ENCODE measurements at places on chromosomes 3 and 15.

DNA sequence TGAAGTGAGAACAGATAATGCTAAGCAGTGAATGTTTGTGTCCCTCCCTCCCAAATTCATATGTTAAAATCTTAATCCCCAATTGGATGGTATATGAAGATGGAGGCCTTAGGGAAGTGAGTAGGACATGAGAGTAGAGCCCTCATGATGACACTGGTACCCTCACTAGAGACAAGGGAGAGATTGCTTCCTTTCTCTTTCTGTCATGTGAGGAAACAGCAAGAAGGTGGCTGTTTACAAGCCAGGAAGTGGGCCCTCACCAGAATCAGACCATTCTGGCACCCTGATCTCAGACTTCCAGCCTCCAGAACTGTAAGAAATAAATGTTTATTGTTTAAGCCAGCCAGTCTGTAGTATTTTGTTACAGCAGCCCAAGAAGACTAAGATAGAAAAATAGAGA, 209.5 kb downstream of the SATB1 start:
- no peak for DNase-seq

GRCh38 chr15:68337826-68338225, 60.3 kb downstream of the FEM1B start:
- DNase-seq = no peak

DNA sequence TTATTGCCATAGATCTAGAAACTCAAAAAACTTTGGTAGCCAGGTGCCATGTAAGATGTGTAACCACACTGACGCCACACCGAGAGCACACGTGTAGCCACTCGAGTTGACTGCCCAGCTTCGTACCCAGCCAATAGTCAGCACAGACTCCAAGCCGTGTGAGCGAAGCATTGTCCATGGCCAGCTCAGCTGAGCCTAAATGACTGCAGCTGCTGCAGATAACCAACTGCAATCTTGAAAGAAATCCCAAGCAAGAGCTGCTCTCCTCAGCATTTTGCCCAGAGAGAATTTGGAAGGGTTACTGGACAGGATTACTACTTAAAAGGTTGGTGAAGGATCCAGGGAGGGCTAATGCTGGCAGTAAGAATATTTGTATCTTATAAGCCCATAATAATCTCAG, 193.0 kb upstream of the THRB start:
- no peak for DNase-seq

- no peak for DNase-seq
Measured at GRCh38 chr3:24161841-24162240, 216.8 kb downstream of the NR1D2 start.

DNA sequence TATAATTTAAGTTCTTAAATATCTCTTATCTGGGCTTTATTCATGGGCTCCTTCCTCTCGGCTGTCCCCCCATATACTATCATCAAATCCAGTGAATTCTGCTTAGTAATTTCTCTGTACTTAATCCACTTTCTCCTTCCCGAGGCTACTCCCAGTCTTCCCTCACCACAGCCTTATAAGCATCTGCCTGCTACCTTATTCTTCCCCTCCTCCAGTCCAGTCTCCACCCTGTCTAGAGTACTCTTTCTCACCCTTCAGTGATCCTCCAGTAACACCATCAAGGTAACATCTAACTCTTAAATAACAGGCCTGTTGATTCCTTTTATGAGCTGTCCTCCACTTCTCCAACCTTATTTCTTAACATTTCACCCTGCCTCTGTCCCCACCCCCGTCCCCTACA, 65.8 kb downstream of the NEO1 start:
- DNase-seq = no peak

DNA sequence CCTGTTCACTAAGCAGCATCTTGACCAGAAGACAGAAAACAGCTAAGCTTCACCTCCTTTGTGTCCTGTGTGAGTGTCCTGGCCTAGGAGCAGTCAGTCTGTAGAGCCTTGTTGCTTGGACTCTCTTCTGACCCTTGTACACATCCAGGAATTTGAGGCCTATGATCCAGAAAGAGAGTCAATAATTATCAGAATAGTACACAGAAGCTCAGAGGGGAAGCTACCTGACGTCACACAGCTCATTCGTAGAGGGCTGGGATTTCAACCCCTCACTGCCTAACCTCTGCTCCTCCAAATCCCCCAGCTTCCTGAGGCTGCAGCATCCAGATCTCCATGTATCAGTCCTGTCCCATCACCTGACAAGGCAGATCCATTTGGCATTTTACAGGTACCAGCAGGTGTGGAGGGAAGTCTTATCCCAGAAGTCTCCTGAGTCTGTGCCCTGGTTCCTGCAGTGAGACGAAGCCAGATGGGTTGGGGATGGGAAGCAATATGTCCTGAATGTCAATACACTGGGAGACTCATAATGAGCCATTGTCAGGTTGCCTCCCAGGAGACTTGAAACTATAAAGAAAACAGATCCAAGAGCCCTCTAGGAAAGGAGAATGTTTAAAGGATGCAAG, 203.1 kb downstream of the MINAR1 start:
- DNase-seq = no peak

DNA sequence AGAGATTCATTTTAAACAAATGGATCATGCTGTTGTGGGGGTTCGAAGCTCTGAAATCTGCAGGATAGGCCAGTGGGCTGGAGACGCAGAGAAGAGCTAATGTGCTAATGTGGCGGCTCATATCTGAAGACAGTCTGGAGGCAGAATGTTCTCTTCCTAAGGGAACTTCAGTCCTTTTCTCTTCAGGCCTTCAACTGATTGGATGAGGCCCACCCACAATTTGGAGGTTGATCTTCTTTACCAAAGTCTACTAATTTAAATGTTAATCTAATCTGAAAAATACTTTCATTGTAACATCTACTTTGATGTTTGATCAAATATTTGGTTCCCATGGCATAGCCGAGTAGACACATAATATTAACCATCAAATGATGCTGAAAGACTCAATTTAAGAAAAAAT, 940.2 kb downstream of the ROBO1 start:
- no peak for DNase-seq

DNA sequence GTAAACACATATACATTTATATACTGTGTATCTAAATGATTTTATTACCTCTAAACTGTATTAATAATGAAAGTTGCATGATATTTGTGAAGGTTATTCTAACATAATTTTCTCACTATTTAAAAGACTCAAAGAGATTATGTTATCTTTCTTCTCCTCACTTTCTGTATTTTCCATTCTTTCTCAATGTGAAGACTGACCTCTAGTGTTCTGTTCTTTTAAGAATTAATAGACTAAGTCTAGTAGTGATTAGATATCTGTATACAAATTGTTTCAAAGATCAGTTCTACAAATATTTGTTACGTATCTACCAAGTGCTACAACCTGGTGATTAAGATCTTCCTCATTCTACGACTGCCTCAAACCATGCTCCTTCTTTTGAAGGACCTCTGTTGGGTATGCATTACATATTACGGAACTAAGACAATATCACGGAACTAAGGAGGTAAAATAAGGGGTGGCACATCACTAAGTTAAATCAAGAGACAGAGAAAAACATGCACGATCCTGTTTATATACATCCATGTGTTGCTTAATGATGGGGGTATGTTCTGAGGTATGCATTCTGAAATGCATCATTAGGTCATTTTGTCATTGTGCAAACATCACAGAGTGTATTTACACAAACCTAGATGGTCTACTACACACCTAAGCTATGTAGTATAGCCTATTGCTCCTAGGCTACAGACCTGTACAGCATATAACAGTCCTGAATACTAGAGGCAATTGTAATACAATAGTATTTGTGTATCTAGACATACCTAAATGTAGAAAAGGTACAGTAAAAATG, 161.5 kb upstream of the KBTBD8 start:
- DNase-seq = no peak

DNA sequence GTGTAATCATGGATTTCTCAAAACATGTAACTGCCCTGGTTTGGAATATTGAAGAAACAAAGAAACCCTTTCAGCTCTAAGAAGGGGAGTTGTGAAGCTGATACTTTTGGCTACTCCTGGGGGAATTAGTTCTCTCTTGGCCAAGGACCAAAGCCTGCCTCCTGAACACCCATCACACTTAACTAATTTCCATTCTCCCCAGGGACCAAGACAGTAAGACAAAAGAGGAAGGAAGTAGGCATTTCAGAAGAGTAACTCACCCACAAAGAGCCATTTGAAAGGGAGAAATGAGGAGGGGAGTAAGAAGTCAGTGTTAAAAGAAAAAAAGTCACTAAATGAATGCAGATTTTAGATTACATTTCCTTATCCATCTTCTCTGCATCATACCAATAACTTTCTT, 328.0 kb upstream of the SOX2 start:
- DNase-seq = no peak

GRCh38 chr3:197394464-197395321, 96.3 kb upstream of the DLG1 start:
- peak; percentile 75 for DNase-seq

DNA sequence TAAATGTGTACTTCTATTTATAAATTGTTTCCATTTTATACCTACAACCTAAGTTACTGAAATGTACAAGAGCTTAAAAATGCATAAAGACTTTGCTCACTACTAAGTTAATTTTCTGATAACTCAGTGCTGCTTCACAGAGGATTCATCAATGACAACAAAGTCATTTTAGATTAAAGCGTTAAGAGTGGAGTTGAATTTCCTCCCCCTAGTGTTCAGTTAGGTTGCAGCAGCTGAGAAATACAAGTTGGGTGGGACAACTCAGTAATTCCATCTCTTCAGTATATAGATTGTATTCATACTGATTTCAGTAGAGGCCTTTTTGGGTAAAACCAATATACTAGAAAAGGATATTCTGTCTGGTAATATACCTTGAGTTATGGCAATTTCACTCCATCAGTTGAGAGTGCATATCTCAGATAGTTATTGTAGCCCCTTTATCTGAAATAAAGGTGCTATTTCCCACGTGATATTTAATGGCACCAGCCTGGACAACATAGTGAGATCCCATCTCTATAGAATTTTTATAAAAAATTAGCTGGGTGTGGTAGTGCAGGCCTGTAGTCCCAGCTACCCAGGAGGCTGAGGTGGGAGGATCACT, 6.9 kb upstream of the RPL35A start:
- no peak for DNase-seq

- no peak for DNase-seq
Measured at GRCh38 chr3:136141891-136142290, 54.2 kb downstream of the MSL2 start.

DNA sequence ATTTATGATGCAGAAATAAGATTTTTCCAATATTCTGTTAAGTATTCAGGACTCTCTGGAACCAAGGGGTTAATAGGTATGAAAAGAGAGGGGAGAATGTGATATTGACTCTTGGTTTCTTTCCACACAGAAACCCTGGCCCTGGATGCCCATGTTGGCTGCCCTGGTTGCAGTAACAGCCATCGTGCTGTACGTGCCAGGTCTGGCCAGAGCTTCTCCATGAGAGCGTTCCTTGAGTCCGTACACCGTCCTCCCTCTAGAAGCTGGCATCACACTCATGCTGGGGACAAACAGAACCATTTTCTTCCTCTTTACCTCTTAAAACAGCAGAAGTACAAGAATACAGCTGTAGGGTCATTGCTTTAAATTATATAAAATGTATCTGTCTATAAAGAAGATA, 81.1 kb upstream of the FLNB start:
- DNase-seq = no peak

DNA sequence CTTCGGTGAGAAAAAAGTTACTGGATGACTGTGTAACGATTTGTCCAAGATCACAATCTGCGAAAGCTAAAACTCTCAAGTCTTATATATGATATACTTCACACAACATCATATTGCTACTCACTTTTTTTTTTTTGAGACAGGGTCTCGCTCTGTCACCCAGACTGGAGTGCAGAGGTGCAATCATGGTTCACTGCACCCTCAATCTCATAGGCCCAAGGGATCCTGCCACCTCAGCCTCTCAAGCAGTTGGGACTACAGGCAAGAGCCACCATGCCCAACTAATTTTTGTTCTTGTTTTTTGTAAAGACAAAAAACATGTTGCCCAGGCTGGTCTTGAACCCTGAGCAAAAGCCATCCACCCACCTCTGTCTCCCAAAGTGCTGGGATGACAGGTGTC, 5.4 kb upstream of the ATP13A4 start:
- DNase-seq = no peak

GRCh38 chr15:29689287-29689986, 132.8 kb downstream of the TJP1 start:
- DNase-seq = no peak

GRCh38 chr3:36733162-36733696, 31.1 kb downstream of the DCLK3 start:
- DNase-seq = no peak

GRCh38 chr15:62564886-62565633, 400.0 kb upstream of the C2CD4B start:
- DNase-seq = no peak

DNA sequence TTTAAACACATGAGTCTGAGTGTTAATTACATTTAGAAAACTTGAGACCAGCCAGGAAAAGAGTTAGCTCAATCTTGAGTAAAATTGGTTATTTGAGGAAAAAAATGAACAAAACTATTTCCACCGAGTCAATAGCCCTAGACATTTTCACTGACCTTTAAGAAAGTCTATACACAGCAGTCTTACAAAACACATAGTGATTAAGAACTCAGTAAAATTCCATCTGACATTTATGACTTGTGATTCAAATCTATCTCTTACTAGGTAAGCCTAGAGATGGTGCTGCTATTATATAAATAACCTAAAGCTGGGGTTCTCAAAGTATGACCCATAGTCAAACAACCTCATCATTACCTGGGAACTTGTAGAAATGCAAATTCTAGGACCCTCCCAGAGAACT, 109.1 kb upstream of the COL8A1 start:
- DNase-seq = no peak

DNA sequence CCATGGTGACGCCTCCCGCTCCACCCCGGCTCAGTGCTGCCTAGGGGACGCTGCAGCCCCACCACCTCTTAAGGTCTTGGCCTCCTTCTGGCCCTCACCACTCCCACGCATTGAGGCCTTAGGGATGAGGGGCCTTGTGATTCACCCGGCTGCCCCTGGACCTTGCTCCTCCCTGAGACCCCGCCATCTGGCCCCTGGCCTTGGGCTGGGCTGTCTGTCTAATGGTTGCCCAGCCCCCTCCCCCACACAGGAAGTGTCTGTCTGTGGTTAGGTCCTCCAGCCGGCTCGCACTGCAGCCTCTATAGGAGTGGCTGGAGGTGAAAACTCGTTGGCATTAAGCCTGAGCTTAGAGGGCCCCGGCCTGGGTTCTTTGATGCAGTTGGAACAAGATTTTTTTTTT, 21.5 kb upstream of the MTHFS start:
- DNase-seq = no peak

- no peak for DNase-seq
Measured at GRCh38 chr3:158842976-158843375, 41.1 kb downstream of the MFSD1 start.

DNA sequence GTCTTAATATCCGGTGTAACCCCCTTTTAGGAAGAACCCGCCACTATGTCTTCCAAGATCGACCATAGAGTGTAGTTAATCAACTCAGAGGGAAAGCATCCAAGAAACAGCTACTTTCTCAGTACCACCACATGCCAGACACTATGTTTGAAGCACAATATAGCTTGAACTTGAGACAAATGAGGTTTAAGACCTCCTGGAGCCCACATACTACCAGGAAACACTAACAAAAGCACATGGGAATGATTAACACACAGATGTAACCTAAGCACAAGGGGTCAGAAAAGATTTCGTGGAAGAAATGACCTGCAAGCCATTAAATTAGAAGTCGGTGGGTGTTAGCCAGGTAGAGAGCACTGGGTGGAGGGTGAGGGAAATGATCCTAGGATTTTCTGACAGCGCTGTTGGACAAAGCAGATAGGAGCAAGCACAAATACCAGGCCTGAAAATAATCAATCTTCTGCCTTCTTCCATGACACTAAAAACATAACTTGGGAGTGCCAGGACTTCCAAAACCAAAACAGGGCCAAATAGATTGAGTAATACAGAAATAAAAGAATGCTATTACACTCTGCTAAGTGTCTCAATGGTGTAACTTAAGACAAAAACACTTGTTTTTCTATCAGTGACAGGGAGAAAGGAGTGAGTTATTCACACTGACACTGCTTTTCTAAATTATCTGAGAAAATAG, 213.7 kb downstream of the FOXP1 start:
- no peak for DNase-seq

Measured in activated naive CD4-positive, alpha-beta T cell treated with Interleukin-2 at 50 U/mL for 16 hours (primary cell).